ENCODE measurements at places on chromosomes 6 and 20.
A peak's percentile ranks its signal among the peaks of the same experiment; 100 is the strongest.

DNA sequence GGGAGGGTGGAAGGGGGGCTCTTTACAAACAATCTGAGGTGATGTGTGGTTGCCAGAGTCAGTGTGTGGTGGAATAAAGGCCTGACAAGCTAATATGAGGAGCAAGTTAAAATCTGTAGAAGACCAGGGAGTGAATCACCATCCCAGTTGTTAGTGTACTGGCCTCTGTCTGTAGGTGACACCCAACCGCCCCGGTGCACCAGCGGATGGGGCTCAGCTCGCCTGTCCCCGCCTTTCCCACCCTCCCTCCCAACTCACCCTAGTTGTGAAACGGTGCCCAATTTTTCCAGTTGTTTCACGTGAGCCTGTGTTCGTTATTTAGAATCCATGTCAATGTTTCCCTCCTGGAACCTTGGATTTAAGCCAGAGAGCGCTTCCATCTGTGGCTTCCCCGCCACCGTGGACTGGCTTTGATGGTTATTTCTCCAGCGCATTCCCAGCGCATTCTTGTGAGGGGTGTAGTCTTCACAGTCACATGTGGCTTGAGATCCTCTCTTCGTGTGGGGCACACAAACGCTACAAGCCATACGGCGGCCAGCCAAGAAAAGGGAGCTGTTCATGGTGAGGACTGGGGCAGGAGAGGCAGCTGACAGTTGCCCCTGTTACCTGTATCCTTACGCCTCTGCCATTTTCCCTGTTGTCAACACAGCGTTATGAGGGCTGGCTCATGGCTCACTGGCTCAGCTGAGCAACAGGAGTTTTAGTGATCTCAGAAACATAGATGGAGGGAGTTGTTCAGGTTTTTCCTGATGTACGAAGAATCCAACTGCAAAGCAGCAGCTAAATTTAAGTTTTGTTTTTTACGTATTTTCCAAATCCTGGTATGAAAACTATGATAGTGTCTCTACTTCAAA is 137.6 kb downstream of the ZDHHC14 start:
- no peak for DNase-seq

DNA sequence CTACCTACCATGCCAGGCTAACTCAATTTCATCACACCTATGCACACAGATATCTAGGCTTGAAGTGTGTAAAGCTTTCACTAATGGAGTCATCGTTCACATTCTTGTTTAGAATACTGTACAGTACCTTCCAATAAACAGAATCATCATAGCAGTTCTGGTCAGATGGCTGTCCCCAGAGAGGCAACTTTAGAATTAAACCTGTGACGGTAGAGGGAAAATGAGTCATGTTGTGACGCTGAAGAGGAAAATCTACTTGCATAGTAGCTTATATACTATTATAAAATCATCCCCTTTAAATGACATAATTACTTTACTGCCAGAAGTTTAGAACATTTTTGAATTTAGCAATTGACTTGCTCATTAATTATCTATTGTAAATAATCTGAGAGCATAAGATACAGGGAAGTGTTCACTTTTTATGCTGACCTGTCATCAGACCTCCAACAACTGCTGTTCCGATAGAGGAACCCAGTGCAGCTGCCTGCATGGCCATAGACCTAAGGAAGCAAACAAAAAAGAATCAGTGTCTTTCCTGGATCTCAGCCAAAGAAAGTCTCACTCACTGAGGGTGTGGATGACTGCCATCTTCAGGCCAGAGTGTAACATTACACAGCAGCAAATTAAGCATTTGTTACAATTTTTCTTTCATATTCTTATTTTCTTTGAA is 29.8 kb downstream of the RHAG start:
- peak; percentile 92 for DNase-seq

GRCh38 chr6:49713346-49713745 is at the start of gene CRISP2:
Gene CRISP2, minus strand, starts transcription at chr6:49713543. Its CDS starts 4,347 bp downstream, at chr6:49709196.
- DNase-seq, result peak; percentile 76

DNA sequence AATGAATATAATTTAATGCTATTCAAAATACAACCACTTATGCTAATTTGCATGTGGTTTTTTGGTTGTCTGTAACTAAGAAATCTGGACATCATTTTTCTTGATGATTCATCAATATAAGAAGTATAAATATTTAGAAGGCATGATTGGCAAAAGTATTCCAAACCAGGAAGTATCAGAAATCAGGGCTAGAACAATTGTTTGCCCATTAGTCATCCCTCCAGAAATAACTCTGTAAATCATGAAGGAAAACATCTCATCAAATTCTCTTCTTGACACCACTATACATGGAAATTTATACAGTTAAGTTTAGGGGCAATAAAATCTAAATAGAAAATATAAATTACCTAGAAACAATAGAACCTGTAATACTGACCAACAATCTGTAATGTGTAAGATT is 554.7 kb upstream of the HS3ST5 start:
- DNase-seq, result no peak

- DNase-seq, result no peak
These were observed 51.1 kb downstream of the GTF2H5 start for GRCh38 chr6:158219228-158219627.

GRCh38 chr20:25750765-25751696 is 54.4 kb upstream of the ZNF337 start:
- peak; percentile 43 for DNase-seq

DNA sequence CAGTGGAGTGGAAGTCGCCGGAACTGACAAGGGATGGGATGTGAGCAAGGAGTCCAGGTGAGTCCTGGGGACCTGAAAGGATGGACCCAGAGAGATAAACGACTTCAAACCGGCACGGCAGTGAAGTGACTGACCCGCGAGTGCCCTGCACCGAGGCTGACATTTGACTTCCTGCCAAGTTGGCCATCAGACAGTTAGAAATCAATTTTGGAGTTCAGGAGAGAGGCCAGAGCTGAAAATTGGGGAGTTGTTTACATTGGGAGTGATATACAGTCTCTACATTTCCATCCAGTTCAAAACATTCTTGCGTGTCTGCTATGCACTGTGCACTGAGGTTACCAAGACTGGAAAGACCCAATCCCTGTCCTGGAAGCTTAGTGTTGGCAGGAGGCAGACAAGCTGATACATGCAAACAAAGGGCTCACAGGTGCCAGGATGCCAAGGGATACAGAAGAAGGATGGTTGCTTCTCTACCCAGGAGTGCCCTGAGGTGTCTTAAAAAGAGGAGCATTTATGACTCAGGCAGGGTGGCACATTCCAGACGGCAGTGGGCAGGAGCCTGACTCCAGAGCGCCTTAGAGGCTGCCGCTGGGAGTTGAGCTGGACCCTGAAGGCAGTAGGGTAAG is 186.6 kb downstream of the MTHFD1L start:
- no peak for DNase-seq

DNA sequence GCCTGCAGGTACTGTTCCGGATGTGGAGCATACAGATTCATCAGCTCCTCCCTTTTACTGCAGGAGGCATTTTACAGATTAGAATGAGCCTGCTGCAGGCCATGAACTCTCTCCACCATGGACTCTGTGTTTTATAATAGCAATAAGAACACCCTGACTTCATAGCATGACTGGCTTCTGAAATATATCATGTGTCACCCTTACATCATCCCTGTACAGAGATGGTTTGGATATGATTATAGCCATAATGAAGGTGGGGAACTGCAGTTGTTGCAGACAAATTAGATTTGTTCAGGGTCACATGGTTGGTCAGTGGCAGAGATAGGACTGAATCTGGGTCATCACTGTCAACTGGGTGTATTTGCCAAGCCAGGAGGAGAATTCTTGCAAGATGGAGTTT is 100.7 kb downstream of the FOXO3 start:
- DNase-seq, result no peak

- DNase-seq, result no peak
These were observed 42.8 kb downstream of the PSMG4 start for GRCh38 chr6:3301506-3301905.

DNA sequence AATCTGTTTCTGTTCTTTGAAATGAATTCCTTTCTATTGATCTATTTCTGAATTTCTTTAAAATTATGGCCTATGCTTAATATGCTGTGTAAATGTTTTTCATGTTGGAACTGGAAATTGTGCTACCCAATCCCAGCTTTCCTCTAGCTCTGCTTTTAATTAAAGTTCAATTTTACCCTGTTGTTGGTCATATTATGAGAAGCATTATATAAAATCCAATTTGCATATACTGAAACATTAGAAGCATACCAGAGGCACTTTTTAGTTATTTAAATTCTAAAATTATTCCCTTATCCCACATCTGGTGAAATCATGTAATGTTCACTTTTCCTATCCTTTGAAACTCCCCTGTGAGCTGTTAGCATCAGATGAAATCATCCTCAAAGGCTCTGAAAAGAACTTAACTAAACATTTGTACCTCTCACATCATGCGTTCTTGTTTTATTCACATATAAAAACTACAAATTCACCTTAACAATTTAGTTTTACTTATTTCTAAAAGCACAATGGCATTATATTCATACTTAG is 160.6 kb upstream of the COL21A1 start:
- DNase-seq, result no peak

GRCh38 chr20:63521602-63522001 is 1.0 kb downstream of the PPDPF start:
- DNase-seq, result no peak

GRCh38 chr6:3376064-3376463 is 80.8 kb downstream of the SLC22A23 start:
- no peak for DNase-seq

DNA sequence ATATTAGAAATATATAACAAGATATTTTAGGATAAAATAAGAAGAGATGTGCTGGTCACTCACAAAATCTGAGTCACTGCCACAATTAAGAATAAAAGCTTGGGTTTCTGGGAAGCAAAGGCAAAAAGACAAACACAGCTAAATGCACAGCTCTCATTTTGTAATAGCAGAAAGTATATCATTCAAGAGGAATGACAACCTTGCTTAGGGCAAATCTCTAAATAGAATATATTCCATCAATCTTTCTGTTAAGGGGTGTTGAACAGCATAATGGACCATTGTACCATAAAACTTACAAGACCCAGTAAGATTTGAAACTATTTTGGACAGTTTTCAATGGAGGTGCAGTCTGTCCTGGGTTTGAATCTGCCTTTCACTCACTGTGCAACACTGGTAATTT is 464.9 kb upstream of the SOX4 start:
- no peak for DNase-seq

DNA sequence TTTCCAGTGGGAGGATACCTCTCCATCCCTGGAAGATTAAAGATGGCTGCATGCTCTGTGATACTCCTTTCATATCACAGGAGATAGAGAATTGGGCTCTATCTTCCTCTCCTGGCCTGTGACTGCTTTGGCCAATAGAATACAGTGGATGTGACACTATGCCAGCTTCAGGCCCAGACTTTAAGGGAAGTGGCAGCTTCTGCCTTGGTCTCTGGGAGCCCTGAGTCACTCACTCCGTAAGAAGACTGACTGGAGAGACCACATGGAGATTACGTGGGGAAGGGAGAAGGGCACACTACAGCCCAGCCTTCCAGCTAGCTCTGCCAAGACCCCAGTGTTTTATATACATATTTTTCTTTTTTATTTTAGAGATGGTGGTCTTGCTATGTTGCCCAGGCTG is 10.4 kb upstream of the MMP9 start:
- no peak for DNase-seq

- DNase-seq, result no peak
These were observed 88.2 kb downstream of the TCP11 start for GRCh38 chr6:35052694-35053565.

DNA sequence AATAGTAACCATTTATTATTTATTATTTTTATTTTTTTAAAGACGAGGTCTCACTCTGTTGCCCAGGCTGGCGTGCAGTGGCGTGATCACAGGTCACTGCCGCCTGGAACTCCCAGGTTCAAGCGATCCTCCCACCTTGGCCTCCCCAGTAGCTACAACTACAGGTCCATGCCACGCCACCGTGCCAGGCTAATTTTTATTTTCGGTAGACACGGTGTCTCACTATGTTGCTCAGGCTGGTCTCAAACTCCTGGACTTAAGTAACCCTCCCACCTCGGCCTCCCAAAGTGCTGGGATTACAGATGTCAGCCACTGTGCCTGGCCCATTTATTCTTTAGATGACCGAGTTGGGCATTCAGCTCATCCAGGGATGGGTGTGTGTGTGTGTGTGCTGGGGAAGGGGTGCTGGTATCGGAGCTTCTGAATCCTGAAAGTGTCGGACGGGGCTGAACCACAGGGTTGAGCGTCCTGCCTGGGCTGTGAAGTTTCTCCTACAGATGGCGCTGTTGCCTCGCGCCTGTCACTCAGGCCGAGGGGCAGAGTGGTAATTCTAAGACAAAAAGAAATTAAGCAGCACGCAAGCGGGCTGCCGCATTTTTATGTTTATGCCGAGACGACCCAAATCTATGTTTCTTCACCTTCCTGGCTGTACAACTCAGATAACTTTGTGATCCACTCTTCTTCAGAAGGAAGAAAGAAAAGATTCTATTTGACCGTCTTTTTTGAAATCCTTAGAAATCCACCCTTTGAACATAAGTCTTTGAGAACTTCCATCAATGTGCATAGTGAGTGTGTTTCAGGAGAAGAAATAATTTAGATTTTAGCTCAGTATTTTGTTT is 252.8 kb downstream of the CDH26 start:
- DNase-seq, result peak; percentile 41

- DNase-seq, result no peak
These were observed 3.7 kb downstream of the CSNK2A1 start for GRCh38 chr20:539848-540247.

DNA sequence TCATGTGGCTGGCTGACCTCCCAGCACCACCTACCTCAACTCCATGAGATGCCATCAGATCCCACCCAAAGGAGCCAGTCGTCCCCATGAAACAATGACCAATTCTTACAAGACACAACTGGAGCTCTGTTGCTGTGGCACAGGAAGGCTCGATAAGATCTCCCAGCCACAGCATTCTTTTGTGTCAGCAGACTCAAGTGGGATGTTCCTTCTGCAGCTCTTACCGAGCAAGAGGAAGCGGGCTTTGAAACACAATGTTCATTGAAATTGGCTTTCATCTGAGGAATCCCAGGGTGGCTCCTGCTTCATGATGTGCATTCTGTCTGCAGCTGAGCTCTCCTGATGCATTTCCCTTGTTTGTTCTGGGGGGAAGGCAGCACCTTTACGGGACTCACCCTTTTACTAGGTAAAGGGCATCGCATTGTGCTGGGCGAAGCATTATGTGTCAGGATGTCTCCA is 222.0 kb upstream of the SGK1 start:
- no peak for DNase-seq

GRCh38 chr6:147467428-147467827 is 41.1 kb upstream of the SAMD5 start:
- no peak for DNase-seq

DNA sequence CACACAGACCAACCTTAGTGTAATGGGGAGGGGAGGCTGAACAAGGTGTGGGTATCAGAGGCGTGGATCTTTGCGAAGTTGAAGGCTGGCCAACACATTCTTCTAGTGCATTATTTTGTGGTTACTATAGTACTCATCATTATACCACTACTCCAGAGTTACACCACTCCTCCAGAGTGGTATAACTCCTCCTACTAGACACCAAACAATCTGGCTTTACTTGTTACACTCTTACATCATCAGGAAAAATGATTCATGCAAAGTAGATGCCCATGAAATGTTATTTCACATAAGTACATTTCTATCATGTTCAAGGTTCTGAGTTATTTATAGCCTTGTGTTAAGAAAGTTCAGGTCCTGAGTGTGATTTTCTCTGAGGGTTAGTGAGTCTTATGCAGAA is 443.1 kb upstream of the OPRM1 start:
- no peak for DNase-seq

- no peak for DNase-seq
These were observed at the start of gene MEI4 for GRCh38 chr6:77652739-77653138. Gene MEI4, plus strand, starts transcription at chr6:77653039. Its CDS starts 37,633 bp downstream, at chr6:77690672.

- no peak for DNase-seq
These were observed 5.4 kb downstream of the SLCO4A1 start for GRCh38 chr20:62647521-62648317.
